ENCODE measurements at places on chromosomes 1 and 21.
A peak's percentile ranks its signal among the peaks of the same experiment; 100 is the strongest.

DNA sequence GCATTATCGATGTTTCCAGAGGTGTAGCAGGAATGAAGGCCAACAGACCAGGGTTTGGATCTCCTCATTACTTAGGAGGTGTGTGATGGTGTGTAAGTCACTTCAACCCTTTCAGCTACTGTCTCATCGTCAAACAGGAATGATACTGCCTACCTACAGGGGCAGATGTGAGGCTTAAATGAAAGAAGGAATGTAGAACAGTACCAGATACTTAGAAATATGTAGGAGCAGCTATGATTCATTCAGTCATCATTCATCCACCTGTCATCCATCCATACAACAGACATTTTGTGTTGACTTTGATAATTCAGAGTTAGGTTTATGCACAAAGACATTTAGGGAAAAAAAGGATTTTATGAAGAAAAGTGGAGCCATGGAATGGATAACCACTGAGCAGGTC lies 486.9 kb upstream of the DAB1 start:
- DNase-seq: no peak

GRCh38 chr1:235015291-235015985 lies 113.2 kb downstream of the TOMM20 start:
- no peak for DNase-seq

GRCh38 chr1:5644281-5645134 lies 347.7 kb downstream of the NPHP4 start:
- no peak for DNase-seq

DNA sequence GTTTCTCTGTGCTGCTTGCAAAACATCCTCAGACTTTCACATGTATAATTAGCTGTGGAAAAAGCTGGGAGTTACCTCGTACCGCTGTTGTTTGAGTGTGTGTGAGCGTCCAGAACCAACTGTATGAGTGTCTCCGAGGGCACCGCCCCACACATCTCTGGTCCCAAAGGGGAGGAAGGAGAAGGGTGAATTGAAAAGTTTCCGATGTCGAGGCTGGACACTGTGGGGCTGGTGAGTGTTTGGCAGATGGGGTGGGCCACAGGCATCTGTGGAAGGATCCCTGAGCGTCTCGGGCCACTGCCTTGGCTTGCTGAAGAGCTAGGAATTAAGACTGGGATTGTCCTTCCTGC lies 1.2 kb downstream of the ATP2B4 start:
- no peak for DNase-seq

DNA sequence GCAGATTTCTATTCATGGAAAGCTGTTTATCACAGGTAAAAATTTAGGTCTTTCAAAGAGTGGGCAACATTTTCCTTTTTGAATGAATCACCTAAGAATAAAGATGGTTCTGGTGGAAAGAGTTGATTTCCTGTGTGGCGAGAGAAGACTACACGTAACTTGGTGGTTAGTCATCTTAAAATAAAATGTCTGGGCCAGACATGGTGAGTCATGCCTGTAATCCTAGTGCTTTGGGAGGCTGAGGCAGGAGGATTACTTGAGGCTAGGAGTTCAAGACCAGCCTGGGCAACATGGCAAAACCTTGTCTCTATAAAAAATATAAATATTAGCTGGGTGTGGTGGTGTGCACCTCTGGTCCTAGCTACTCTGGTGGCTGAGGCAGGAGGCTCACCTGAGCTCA lies 65.7 kb downstream of the DISP1 start:
- DNase-seq: peak; percentile 28

- no peak for DNase-seq
Measured at GRCh38 chr1:150596976-150597375, 17.6 kb upstream of the MCL1 start.

- DNase-seq: no peak
Measured at GRCh38 chr1:8165595-8166360, 139.7 kb upstream of the ERRFI1 start.

DNA sequence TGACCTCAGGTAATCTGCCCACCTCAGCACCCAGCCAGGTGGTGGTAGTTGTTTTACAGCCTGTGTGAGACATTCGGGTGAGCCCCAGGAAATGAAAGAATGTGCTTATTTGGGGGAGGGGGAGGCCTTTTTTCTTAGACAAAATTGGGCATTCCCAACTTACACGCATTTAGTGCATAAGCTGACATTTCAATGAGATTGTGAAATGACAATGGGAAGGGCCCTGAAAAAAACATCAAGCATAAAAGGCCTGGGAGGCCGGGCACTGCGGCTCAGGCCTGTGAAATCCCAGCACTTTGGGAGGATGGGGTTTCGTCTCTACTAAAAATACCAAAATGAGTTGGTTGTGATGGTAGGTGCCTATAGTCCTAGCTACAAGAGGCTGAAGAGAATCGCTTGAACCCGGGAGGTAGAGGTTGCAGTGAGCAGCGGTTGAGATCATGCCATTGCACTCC lies 5.0 kb downstream of the GAS5 start:
- no peak for DNase-seq

DNA sequence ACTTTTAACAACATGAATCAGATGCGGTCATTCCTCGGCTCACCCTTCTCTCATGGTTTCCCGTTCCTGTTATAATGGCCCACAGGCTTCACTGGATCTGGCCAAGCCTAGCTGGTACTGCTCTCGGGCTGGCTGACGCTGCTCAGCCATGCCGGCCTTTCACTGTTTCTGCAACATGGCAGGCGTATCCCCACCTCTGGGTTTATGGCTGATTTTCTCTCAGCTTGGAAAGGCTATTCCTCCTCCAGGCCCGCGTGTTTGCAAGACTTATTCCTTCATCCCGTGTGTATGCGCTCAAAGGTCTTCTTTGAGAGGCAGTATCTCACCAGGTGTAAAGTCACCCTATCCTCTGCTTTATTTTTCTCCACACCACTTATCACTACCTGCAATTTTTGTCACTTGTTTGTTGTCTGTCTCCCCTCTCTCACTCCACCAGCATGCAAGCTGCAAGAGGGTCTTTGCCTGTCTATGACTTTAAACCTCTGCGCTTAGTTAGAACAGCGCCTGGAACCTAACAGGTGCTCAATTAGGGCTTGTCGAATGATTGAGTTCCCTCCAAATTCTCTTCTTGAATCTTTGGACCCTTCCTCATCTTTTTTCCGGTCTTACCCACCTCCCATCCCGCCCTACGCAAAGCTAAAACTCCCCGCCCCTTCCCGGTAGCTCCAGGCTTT lies 491 bp upstream of the RAP1A start:
- DNase-seq: no peak

GRCh38 chr21:44539991-44540666 lies at the start of gene KRTAP10-1:
Gene KRTAP10-1 (minus strand): TSS chr21:44540195. CDS start chr21:44540150, 45 bp downstream.
- no peak for DNase-seq

- no peak for DNase-seq
Measured at GRCh38 chr1:31888291-31888690, 49.9 kb downstream of the PTP4A2 start.

DNA sequence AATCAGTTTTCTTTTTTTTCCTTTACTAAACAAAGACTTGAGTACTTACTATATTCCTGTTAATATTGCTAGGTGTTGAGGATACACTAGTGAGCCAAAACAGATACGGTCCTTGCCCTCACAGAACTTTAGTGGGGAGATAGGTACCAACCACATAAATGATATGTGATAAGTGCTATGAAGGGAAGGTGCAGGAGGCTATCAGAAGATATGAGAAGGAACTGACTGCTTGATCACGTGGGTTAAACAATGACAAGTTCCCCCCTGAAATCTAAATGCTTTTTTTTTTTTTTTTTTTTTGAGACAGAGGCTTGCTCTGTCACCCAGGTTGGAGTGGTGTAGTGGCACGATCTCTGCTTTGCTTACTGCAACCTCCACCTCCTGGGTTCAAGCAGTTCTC lies 25.0 kb downstream of the RBM15 start:
- DNase-seq: no peak

GRCh38 chr1:177444997-177445746 lies 274.4 kb downstream of the BRINP2 start:
- DNase-seq: no peak

DNA sequence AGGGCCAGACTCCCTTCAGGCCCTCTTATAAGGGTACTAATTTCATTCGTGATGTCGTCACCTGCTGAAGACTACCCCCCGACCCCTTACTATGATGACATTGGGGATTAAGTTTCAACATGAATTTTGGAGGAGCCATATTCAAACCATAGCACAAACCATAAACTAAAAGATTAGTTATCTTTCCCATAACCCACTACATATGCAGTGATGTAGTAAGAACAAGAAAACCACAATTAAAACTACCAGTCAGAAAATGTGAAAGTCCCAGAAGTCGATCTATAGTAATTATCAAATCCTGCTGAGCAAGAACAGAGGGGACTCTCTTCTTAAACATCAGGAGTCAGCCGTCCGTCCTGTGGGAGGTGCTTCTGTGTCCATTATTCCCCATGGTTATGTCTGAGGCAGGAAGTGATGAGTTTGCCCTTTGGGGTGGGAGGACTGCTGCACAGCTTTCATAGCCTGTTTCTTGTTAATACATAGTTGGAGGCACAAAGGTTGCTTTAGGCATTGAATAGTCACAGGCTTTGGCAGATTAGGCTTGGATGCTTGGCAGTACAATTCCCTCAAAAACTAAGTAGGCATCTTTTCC lies 35.9 kb upstream of the PTGFRN start:
- no peak for DNase-seq

GRCh38 chr1:47180603-47181094 lies 9.2 kb downstream of the PDZK1IP1 start:
- no peak for DNase-seq

- no peak for DNase-seq
Measured at GRCh38 chr1:187032982-187033692, 204.4 kb downstream of the PLA2G4A start.

- no peak for DNase-seq
Measured at GRCh38 chr1:233379869-233380438, 52.4 kb downstream of the MAP3K21 start.

DNA sequence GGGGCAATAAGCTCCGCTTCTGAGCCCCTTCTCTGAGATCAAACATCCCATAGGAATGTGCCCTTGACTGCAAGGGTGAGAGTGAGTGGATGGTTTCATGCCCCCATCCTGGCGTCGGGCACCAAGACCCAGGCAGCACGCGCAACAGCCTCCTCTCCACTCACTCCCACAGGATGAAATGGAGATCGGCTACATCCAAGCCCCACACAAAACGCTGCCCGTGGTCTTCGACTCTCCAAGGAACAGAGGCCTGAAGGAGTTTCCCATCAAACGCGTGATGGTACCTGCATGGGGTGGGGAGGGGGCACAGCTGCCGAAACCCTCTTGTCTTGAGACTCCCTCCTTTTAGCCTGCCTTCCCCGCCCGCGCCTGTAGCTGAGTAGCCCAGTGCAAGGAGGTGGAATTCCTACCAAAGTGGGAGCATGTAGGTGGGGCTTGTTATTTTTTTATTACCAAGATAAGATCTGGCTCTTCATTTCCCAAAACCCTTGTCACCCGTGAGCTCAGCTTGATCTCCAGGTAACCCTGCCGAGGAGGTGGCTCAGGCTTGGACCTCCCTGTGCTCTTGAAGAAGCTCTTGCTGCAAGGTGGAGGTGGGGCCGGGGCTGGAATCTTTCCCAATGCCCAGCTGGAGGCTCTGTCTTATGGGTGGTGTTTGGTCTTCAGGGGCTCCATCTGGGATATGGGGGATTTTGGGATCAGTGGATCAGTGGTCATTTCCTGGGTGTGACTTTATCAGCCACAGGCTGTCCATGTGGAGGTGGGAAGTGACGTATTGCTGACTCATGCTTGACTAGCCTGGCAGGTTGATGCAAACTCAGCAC lies 24.0 kb upstream of the PADI6 start:
- DNase-seq: peak; percentile 51

DNA sequence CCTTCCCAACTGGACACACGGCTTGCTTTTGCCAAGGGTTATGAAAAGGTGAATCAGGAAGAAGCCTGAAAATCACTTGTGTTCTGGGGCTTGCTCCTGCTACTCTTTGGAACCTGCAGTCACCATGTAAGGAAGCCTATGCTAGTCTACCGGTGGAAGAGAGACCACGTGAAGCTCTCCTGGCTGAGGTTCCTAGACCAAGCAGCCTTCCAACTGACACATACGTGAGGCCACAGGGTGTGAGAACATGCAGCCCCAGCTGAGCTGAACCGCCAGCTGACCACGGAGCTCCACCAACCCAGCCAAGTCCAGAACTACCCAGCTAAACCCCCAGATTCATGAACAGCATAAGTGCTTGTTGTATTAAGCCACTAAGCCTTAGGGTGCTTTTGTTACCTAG lies 72.8 kb upstream of the KRTAP19-8 start:
- no peak for DNase-seq

DNA sequence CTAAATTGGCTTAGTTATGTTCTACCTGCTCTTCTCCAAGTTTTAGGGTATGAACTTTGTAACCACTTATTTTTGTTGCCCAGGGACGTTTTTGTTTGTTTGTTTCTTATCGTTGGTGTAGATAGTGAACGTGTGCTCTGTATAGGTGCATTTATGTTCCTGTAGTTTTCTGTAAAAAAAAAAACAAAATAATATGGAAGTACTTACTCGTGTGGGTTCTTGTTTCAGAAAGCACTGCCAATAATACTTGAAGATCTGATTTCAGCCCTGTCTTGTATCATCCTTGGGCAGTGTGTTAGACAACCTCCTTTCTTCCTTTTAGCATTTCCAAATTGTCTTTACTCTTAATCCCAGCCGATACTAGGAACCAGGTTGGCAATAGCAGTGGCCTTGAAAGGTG lies 4.4 kb downstream of the FAM20B start:
- no peak for DNase-seq

DNA sequence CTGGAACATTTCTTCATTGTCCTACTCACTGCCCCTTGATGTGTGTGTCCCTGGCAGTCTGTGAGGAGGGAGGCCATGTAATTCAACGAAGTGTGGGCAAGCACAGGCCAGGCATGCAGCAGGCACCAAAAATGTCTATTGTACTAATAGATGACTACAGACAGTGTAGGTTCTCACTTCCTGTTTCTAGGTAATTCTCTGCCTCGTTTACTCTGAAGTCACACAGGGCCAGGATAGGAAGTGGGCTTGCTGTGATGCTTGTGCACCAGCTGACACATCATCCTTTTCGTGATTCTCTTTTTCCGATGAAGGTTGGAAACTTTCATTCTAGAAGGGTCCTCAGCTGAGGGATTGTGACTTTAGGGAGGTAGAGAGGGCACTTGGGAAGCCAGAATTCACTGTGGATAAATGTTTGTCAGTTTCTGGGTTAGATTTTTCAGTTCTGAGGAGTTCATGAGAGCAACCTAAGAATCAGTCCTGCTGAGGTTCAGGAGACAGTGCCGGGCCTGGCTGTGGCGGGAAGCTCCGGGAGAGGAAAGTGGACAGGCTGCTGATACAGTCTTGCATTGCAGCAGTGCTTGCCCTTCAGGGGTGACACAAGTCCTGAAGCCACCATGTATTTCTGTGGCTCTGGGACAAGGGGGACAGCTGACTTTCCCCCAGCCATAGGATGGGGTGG lies 4.3 kb upstream of the CSF1 start:
- DNase-seq: no peak
